ENCODE measurements at places on chromosomes 5 and 9.

- no peak for DNase-seq
Observed at GRCh38 chr9:134188386-134189144, 24.2 kb upstream of the RNU6ATAC start.

DNA sequence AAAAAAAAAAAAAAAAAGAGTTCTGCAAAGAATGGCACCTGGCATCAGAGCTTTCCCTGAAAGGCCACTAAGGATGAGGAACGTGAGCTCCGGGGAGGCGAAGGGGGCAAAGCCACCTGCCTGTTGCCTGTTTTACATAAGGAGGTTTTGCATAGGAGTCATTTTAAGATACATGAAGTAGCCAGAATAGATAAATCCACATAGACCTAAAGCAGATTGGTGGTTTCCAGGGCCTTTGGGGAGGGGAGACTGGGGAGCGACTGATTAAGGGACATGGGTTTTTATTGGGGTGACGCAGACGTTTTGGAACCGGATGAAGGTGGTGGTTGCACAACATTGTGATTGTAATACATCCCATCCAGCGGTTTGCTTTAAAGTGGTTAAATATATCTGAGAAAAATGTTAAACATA lies 7.1 kb downstream of the NEK6 start:
- no peak for DNase-seq

DNA sequence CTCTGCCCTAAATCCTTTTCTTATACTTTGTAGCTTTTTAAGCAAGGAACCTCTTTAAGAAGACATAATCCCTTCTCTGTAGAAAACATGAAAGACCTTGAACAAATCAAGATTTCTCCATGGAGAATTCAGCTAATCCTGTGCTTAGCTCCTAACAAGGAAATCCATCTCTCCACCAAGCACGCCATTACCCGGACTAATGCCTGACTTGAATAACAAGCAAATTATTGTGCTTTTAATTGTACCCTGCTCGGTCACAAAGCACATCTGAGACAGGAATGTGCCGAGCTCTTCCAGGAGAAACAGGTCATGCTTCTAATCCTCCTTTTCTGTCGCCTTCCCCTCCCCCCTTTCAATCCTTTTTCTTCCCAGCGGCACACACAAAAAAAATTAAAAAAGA lies 141.3 kb downstream of the PSAT1 start:
- DNase-seq, result no peak

GRCh38 chr5:77832938-77833337 lies 56.8 kb upstream of the TBCA start:
- DNase-seq, result no peak

GRCh38 chr5:113119246-113119924 lies 142.8 kb downstream of the DCP2 start:
- no peak for DNase-seq
